ENCODE measurements at places on chromosomes 12 and 14.

- DNase-seq, result no peak
Observed at GRCh38 chr12:106193394-106194215, 54.2 kb downstream of the CKAP4 start.

GRCh38 chr12:123868791-123869190, 103.8 kb downstream of the CCDC92 start:
- no peak for DNase-seq

DNA sequence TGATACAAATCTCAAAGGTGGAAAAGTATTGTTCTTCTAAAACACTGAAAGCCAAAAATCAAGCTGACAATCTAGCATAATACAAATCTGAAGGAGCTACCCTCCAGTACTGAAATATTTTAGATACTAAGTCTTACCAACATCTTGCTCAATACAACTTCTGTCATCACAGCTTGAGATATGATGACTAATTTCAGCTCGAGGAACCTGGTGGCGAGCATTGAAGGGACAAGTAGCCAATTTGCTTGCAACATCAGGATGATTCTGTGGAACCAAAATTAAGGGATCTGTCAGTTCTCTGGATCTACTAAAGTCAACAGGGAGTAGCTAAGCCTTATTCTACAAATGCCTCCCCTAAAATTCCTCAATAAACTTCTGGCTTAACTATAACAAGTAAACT, 10.4 kb downstream of the GTSF1 start:
- no peak for DNase-seq

- DNase-seq, result peak; percentile 75
Observed at GRCh38 chr12:14802721-14803010, 612 bp downstream of the WBP11 start.

DNA sequence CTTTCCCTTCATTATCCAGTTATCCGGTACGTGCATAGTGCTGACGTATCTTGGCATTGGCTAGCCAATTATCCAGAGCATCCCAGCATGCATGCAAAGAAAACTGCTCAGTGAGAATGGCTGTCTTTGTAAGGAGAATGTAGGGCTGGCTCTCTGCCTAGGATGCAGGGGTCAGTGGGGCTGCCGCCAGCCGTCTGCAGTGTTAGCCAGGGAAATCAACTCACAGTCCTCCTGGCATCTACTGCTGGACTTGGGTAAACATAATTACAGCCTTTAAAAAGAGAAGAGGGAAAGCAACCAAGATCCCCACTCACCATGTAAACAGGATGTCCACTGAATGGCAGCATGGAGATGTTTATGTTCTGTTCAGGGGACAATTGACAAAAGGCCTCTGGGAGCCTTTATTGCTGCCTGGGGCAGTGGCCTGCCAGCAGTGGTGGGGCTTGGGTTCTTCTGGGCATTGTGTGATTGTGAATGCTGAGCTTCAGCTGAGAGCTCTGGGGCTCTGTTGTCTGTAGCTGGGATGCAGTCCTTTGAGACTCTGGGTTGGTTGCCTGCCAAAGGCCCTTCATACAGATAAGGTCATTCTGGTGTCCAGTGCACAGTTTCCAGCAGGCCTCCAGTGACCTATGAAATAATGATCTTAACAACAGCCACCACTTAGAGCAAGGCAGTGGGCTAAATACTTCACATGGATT, 121.8 kb downstream of the TBC1D30 start:
- DNase-seq, result peak; percentile 96

GRCh38 chr14:54807881-54808280, 94.7 kb downstream of the GCH1 start:
- no peak for DNase-seq

DNA sequence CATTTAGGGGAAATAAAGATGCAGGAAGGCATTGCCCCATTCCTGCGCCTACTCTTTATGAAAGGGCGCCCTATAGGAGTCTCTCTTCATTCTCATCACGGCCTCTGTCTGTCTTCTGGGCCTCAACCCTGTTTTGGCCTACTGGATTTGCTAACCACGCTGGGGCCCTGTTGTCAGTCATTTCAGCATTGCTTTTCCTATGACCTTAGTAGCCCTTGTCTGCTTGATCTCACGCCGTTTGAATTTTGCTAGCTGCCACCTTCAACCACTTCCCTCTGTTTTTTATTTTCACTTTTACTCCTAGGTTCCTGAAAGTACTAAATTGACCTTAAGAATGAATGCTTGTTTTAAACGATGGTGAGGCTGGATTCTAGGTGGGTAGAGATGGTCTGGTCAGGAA, 139.0 kb downstream of the SYNE2 start:
- DNase-seq, result no peak

- DNase-seq, result peak; percentile 92
Observed at GRCh38 chr14:23113431-23114119, 5.5 kb downstream of the CEBPE start.

DNA sequence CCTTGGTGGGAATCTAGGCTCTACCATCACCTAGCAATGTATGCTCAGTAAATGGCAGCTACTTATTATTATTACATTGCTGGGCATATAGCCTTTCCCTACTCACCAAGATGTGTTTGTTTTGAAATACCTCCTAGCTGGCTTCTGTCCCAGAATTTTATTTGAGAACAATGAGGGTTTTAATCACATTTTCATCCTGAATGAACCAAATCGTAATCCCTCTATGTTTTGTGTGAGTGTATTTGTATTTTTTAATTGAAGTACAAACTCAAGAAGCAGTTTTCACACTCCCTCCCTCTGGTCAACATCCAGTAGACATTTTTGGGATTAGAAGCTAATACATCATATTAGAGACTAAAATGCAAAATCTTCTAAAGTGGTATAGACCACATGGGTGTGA, 7.6 kb downstream of the SLC7A8 start:
- no peak for DNase-seq

DNA sequence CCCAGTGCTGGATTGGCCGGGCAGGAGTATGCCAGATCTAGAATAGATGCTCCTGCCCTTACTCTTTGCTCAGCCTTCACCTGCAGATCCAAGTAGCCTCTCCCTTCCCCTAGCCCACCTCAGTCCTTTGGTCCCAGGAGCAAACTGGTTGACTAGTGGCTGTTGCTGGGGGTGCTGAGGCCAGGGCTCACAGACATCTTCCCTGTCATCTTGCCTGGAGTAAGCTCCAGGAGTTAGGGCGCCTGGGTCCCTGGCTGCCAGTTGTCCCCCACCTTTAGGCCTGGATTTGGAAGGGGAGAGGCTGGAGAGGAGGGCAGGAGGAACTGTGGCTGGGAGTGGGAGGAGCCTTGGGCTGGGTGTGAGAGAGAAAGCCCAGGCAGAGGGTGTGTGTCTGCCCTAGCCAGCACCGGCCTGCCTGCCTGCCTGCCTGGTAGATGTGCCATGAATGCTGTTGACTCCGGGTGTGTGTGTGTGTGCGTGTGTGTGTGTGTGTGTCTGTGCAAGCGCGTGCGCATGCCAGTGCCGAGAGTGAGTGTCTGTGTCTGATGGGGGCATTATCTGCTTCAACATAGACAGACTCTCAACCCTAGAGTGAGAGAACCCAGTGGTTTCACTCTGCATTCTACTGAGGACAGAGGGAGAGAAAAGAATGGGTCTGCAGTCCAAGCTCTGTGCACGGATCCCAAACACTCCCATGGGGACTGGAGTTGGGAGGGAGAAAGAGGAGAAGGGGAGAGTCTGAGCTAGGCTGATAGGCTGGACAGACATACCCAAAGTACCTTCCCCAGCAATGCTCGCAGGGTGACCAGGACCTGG, 845 bp upstream of the RARG start:
- peak; percentile 61 for DNase-seq

GRCh38 chr12:102033991-102034745, 27.6 kb downstream of the WASHC3 start:
- DNase-seq, result no peak

GRCh38 chr14:61578745-61579144, 116.6 kb upstream of the HIF1A start:
- DNase-seq, result no peak

GRCh38 chr12:115259968-115260747, 576.2 kb upstream of the TBX3 start:
- DNase-seq, result peak; percentile 33

DNA sequence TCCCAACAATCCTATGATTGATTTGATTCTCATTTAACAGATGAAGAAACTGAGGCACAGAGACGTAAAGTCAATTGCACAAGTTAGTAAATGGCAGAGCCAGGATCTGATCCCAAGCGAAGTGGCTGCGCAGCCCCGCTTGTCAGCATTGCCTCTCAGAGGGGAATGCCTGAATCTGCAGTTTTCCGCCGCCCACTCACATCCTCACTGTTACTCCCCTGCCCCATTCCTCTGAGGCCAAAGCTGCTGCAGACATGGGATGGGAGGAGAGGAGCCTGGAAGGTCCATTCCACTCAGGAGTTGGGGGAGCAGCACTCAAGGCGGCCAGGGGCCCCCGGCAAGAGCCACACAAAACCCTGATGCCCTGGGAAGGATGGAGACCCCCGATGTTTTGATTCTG, 1.0 kb downstream of the NRIP2 start:
- peak; percentile 15 for DNase-seq

- no peak for DNase-seq
Observed at GRCh38 chr12:3128498-3129293, 51.5 kb downstream of the TSPAN9 start.

DNA sequence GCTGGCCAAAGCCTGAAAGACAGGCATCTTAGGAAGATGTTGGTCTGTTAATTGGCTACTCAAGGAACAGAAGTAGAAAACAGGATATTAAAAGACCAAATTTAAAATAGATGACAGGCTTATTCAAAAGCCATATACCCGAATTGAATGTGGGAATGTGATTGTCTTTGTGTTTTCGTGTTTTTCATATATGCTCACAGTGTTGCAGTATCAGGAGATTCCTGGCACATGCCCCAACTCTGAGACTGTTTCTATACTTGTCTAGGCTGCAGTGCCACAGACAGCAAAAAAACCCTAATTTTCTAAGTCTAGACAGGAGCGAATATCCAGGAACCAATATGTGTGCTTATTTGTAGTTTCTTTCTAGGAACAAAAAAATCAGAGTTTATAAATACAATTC, 57.4 kb upstream of the KRR1 start:
- peak; percentile 40 for DNase-seq

All from lung (tissue), 17 donors.